Sigmoid colon (tissue), 7 donors: ENCODE measurements at places on chromosomes 4 and X. TPM values are rescaled to one million over a fixed set of nuclear protein-coding genes. Genes with fewer than 3 reads are reported as not detected.

Gene GRID2
- polyA plus RNA-seq: not detected

- DNase-seq: no peak
Observed at GRCh38 chr4:10008609-10009005, 12.7 kb downstream of the SLC2A9 start.

- no peak for DNase-seq
Observed at GRCh38 chr4:33111117-33111516, 2390.9 kb downstream of the PCDH7 start.

Gene HSFX3
- polyA plus RNA-seq: not detected

DNA sequence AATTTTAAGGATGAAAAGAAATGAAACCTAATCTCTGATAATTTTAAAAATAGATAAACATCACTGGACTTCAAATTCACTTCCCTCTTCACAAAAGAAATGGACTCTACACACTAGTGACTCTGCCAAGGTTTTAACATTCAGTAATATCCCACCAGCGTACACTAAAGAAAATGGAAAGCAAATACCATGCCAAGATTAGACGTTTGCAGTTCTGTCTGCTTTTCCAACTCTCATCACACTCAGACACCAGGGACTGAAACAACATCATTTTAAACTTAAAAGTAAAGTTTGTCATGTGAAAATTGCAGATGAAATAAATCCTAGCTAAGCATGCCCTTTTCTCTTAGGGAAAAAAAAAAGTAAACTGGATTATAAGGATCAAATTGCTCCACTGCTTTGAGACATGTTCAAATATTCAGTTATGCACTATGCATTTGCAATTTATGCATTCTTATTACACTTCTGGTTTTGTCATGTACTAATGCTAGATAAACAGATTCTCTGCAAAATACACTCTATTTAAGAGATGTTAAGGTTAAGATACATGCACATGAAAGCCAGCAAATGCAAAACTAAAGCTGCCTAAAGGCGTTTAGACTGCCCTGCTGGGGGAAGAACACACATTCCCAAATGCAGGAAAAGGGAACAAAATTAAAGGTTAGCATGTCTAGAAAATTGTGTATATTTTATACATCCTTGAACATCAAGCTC is 534.4 kb upstream of the EPHA5 start:
- no peak for DNase-seq

Gene ETDB
- polyA plus RNA-seq: not detected

DNA sequence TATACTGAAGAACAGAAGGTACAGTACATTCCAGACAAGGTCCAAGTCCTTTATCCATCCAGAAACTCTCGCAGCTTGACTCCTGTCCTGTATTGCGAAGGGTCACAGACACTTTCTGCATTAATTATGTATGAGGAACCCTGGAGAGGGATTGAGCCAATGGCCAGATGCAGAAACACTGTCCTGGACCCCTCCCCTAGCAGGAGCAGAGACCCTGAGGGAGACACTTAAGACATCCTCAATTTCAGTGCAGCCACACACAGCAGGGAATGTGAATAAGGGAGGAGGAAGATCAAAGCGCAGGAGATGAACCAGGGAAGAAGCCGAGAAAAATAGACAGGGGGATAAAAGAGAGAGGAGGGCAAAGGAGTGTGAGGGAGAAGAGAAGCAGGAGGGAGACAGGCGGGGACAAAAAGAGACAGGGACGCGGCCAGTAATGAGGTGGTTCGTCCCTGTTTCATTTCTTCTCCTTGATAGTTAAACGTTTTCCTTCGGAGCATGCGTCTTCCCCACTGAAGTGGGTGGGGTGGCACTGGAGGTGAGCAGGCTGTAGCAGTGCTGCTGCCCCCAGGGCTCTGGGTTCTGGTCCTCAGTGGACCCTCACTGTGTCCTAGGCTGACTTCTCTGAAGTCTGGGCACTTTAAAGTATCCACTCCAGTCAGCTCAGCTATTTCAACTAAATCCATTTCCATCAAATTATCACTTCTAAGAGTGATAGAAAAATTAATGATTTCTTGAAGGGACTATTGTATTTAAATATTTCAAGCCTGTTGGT is 356.4 kb upstream of the NOCT start:
- DNase-seq: no peak

Gene MTMR8
- 1.8 TPM for polyA plus RNA-seq

DNA sequence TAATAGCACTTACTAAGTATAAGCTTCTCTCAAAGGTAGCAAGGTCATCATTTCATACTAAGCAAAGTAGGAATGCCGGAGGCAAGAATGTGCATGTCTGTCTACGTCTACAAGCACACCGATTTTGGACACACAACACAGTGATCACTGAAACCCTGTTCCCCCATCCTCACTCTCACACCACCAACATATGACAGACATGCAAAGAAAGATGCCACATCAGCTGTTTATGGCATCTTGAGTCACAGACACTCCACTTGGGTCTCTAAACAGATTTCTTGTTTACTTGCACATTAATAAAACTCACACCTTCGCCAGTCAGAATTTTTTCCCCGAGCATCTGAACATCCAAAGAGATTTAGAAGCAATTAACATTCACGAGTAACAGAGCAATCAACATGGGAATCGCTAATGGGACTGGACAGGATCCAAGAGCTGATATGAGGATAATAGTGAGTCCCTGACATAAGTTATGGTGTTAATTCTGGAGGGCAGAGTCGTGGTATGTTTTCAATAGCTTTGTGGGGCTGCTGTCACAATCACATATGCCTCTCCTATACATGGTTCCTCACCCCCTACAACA is 324.1 kb downstream of the DHX15 start:
- DNase-seq: no peak

DNA sequence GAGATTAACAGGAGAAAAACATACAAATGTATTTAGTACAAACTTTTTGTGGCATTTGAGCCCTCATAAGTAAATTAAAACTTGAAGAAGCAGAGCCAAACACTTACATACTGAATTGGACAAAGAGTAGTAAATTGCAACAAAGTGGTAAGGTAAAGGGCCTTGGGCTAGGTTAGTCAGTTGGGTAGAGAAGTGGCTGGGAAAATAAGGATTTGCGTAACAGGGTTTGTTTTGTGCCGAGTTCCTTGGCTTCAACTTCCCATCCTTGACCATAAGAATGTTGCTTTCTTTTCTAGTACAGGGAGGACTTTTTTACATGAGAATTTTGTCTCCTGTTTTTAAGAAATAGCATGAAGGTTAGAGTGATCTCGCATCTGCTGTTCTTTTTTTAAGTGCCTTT is 33.3 kb upstream of the DSPP start:
- DNase-seq: no peak

Gene DUSP9
- polyA plus RNA-seq: not detected

GRCh38 chr4:79049840-79050540 is 110.8 kb upstream of the PAQR3 start:
- DNase-seq: peak; percentile 81

Gene SLC49A3
- polyA plus RNA-seq: 4.6 TPM

Gene ALAS2
- not detected for polyA plus RNA-seq

- no peak for DNase-seq
Observed at GRCh38 chr4:128347930-128348660, 60.5 kb upstream of the PGRMC2 start.

GRCh38 chrX:53211391-53211978 is 13.5 kb downstream of the KDM5C start:
- DNase-seq: no peak

Gene DAPP1
- polyA plus RNA-seq: 1.2 TPM

GRCh38 chr4:15913631-15913970 is 24.9 kb downstream of the FGFBP1 start:
- no peak for DNase-seq
